ENCODE measurements at places on chromosomes 12 and 14. TPM values are rescaled to one million over a fixed set of nuclear protein-coding genes. Genes with fewer than 3 reads are reported as not detected.

DNA sequence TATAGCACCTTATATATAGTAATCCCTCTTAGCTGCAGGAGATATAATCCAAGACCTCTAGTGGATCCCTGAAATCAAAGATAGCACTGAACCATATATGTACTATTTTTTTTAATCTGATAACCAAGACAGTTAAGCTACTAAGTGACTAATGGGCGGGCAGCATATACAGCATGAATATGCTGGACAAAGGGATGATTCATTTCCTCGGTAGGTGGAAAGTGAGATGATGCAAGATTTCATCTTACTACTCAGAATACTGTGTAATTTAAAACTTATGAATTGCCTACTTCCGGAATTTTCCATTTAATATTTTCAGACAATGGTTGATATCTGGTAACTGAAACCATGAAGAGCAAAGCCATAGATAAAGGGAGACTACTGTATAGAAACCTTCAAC, 36.2 kb downstream of the PRMT8 start:
- DNase-seq = no peak

The PIK3C2G gene
- not detected for total RNA-seq

- peak; percentile 38 for DNase-seq
These were observed 8.4 kb downstream of the TMEM19 start for GRCh38 chr12:71694099-71694820.

The OS9 gene
- 107 TPM for total RNA-seq

GRCh38 chr12:87847147-87847546, 182.1 kb downstream of the C12orf50 start:
- DNase-seq = peak; percentile 2

DNA sequence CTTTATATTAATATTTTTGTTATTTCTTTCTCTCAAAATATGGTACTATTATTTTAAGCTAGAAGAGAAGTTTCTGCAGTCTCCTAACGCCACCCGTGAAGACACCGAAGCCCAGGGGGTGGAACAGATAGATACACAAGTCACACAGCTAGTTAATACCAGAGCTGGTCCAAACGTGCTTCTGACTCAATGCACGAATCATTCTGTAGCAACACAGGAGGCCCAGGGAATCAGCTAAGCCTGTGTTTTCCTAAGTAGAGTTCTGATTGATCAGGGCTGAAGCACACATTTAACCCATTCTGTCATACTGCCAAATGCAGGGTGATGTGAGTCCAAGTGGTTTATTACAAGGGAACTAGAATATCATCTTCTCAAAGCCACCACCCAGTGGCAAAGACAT, 116.9 kb upstream of the PWP1 start:
- DNase-seq = no peak

The SLC2A3 gene
- 462 TPM for total RNA-seq

- DNase-seq = no peak
These were observed 79.3 kb upstream of the C12orf71 start for GRCh38 chr12:27161458-27162228.

GRCh38 chr12:101954676-101955075, 77.3 kb downstream of the DRAM1 start:
- no peak for DNase-seq

DNA sequence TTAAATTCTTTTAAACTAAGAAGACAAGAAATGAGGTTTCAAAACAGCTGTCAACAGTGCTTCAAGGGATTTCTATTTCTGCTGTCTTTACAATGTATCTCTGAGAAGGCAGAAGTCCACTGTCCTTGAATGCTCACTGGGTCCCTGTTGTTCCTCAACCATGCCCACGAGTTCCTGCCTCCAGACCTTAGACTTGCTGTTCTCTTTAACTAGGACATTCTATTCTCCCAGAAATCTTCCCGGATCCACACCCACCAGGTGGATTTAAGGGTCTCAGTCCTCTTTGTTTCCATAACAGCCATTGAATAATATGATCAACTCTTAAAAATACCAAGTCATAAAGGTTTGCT, 6.7 kb upstream of the SLC41A2 start:
- no peak for DNase-seq

The ALX1 gene
- 3.9 TPM for total RNA-seq

GRCh38 chr12:22698576-22698975, 73.6 kb downstream of the ETNK1 start:
- DNase-seq = no peak

The TRHDE gene
- 0.22 TPM for total RNA-seq

The P3H3 gene
- 14.1 TPM for total RNA-seq

The CIROP gene
- total RNA-seq = 0.06 TPM

The KRT83 gene
- not detected for total RNA-seq

DNA sequence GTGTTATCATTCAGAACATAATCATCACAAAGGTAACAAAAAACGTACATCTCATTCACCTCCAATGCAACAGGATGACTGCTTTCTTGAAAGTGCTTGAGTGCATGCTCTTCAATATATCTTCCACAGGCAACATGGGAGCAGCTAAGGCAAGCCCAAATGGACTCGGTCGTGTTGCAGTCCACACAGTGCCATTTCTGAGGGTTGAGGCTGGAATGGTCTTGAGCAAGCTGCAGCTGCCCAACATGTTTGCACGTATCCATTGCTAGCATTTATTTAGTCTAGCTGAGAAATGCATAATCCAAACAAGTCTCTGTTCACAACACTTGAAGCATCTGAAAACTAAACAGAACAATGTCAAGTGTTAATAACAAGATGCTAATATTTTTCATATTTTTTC, 17.3 kb downstream of the USP44 start:
- no peak for DNase-seq

DNA sequence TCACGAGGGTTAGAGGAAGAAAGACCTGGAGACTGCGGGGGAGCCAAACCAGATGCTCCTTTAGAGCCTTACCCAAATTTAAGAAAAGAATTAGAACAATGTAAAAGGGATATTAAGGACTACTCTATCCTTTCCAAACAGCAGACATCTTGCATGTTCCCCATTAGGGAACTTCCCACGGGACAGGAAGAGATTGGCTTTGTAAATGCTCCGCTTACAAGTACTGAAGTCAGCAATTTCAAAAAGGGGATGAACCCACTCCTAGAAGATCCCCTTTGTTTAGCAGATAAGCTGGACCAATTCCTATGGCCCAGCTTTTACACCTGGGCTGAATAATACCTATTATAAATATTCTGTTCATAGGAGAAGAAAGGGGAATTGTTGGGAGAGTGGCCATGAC, 74.2 kb downstream of the APOBEC1 start:
- DNase-seq = no peak

The ANO4 gene
- total RNA-seq = not detected

DNA sequence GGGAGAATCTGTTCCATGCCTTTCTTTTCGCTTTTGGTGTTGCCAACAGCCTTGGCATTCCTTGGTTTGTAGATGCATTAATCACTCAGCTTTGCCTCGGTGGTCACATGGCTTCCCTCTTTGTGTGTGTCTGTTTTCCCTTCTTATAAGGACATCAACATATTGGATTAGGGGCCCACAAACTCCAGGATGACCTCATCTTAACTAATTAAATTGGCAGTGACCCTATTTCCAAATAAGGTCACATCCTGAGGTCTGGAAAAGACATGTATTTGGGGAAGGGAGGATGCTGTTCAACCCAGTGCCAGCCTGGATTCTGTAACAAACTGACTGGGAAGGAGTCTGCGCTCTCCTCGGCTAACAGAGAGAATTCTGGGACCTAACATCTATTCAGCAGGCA, 365.7 kb upstream of the FKBP4 start:
- no peak for DNase-seq

- no peak for DNase-seq
These were observed 176.7 kb upstream of the NOS1 start for GRCh38 chr12:117538032-117538690.

The BCL7A gene
- total RNA-seq = 22.1 TPM

The CLEC2A gene
- total RNA-seq = not detected

GRCh38 chr12:126482238-126482889, 1417.1 kb downstream of the AACS start:
- DNase-seq = no peak

DNA sequence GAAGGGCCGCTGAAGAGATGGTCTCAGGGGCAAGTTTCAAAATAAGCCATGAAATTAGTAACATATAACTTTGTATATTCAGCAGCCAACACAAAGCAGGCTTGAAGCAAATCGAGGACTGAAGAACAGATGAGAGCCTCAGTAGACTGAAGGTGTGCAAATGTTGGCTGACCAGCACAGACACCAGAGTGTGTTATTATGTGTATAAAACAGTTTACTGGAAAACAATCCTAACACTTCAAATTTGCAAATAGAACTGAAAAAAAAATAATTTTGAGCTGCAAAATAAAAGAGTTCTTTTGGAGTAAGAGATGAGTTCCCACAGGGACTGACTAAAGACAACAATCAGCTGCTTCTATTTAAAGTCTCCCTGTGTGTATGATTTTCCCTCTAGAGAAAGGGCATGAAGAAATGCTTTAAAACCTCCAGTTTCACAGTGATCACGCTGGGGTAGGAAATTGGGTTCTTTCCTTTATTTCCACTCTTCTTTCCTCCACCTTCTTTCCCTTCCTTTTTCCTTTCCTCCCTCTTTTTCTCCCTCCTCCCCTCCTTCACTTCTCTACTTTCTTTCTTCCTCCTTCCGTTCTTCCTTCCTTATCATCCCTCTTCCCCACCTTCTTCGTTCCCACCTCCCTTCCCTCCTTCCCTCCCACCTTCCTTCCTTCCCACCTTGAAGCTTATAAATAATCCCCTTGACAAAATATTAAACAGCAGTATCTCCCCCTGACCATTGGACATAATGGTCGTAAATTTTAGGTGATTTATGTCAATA, 383.9 kb upstream of the DCN start:
- no peak for DNase-seq

The FAM181A gene
- not detected for total RNA-seq

GRCh38 chr12:13948621-13949020, 32.8 kb downstream of the GRIN2B start:
- DNase-seq = no peak

DNA sequence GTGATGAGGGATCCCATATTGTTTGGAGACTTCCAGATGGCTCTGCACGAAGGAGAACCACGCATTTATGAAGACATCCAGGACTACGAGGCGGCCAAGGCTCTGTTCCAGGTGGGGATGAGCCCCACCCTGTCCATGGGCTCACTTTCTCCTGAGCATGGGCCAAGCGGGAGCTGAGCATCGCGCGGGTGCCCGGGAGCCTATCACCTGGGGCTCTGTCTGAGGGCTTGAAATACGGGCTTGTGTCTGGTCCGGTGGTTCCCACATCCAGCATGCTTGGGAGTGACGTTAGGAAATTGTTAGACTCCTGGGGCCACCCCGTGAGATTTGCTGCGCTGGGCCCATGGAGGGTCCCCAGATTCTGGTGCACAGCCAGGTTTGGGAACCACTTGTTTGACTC, 92.9 kb downstream of the CCDC92 start:
- no peak for DNase-seq

GRCh38 chr14:90731487-90731886, 84.7 kb downstream of the TTC7B start:
- DNase-seq = no peak

The TMEM52B gene
- not detected for total RNA-seq

DNA sequence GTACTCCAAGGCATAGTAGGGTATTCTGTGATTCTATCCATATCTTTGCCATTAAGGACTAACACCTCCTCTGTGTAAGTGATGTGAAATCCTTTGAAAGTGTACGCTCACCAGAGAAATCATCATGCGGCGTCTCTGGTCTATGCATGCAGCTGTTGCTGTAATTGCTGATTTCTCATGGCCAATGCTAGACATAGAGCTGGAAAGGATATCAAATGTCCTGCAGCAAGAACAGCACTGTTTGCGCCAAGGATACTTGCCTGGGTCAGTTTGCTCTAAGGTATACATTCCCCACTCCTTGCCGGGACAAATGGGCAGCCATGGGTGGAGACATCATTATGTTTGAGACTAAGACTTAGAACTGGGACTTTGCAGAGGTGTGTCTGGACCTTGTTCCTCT, 896.4 kb downstream of the BCL11B start:
- no peak for DNase-seq

DNA sequence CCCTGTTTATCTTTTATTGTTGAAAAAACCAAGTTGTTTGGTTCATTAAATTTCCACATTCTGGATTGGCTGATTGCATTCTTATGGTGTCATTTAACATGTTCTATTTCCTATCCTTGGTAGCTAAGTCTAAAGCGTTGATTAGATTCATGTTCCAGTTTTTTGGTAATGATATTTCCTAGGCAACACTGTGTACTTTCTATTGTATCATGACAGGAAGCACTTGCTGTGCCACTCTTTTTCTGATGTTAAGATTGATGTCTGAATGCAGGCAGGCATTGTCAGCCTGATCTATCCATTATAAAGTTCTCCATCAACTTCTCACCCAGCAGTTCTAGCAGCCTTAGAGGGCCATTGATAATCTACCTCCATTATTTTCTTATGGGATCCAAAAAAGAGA, 91.1 kb upstream of the ARID2 start:
- no peak for DNase-seq

The PLXNC1 gene
- 13.4 TPM for total RNA-seq

- DNase-seq = no peak
These were observed 4.0 kb downstream of the RBM19 start for GRCh38 chr12:113961921-113962710.

The PLCZ1 gene
- total RNA-seq = not detected

DNA sequence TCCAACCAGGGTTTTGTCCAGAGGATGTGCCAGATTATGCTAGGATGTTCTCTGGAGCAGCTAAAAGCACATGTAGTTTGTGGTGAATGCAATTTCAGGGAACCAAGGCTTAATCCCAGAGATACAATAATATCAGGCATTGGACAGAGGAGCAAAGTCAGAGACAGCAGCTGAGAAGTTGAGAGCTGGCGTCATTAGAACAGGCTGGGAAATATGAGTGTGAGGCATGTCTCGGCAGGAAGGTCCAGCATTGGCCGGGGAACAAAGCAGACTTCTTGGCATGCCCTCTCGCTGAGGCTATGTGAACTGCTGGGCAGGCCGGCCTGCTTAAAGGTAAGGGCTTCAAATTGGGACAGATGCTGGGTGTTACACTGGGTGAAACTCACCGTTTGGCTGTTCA, 125.4 kb downstream of the CAND1 start:
- peak; percentile 45 for DNase-seq

- no peak for DNase-seq
These were observed 325.1 kb downstream of the DAD1 start for GRCh38 chr14:22263961-22264360.

The SMCO2 gene
- total RNA-seq = not detected

- no peak for DNase-seq
These were observed 3.0 kb downstream of the TEDC1 start for GRCh38 chr14:105493921-105494605.

The CCDC175 gene
- total RNA-seq = 0.24 TPM

The SRRM4 gene
- 0.34 TPM for total RNA-seq

GRCh38 chr14:83217492-83217891, 1683.8 kb upstream of the SEL1L start:
- peak; percentile 13 for DNase-seq

DNA sequence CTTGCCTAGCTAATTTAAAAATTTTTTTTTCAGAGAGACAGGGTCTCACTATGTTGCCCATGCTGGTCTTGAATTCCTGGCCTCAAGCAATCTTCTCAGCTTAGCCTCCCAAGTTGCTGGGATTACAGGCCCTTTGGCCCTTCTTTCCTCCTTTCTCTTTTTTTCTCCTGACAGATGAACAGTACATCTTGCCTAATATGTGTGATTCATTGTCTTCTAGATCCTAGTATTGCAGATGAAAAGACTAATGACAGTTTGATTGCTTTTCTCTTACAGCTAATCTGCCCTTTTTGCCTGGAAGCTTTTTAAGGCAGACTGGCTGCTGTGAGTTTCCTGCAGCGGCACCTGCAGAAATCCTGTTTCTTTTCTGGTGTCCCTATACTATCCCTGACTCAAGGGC, 12.0 kb downstream of the DEPDC4 start:
- no peak for DNase-seq

GRCh38 chr14:30403791-30404190, 155.2 kb upstream of the G2E3 start:
- no peak for DNase-seq

GRCh38 chr12:43057566-43057965, 468.0 kb upstream of the PRICKLE1 start:
- DNase-seq = no peak
